ENCODE measurements at places on chromosomes 2 and 18.

DNA sequence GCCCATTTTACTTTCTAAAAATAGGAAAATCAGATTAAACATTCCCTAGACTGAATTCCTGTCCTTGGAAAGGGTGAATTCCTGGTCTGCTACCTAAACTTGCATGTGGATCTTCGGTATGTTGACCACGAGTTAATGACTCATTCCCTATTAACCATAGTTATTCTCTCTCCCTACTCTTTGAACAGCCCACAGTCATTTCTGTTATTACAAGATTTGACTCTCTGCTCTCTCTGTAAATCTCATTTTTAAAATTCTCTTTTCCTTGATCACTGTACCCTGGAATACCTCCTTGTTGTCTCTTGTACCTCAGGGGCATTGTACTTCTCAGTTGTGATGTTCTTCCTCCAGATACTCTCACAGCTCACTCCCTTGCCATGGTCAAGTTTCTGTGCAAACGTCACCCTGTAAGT lies 92.0 kb upstream of the GULP1 start:
- no peak for DNase-seq

DNA sequence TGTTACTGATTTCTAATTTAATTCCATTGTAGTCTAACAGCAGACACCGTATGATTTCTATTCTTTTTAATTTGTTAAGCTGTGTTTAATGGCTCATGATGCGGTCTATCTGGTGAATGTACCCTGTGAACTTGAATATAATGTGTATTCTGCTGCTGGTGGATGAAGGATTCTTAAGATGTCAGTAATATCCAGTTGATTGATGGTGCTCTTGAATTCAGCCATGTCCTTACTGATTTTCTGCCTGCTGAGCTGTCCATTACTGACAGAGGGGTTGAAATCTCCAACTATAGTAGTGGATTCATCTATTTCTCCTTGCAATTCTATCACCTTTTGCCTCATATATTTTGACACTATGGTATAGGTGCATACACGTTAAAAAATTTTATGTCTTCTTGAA lies 373.3 kb upstream of the RAB12 start:
- DNase-seq, result no peak

GRCh38 chr2:152573168-152573567 lies 144.1 kb downstream of the PRPF40A start:
- DNase-seq, result no peak

DNA sequence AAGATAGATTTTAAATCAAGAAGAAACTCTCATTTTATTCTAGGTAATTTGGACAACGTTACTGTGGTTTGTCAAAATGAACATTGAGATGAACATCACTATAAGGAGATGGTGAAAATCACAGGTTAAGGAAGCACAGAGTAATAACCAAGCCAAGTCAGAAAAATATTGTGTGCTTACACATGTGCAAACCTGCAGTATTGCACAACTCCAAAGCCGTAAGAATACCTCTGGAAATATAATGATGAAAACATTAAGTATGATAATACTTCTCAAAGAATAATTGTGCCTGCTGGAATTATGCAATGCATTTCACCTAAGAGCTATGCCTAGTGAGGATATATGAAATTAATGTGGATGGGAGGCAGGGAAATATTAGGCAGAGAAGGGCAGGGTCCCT lies 21.1 kb upstream of the GALNT5 start:
- no peak for DNase-seq

DNA sequence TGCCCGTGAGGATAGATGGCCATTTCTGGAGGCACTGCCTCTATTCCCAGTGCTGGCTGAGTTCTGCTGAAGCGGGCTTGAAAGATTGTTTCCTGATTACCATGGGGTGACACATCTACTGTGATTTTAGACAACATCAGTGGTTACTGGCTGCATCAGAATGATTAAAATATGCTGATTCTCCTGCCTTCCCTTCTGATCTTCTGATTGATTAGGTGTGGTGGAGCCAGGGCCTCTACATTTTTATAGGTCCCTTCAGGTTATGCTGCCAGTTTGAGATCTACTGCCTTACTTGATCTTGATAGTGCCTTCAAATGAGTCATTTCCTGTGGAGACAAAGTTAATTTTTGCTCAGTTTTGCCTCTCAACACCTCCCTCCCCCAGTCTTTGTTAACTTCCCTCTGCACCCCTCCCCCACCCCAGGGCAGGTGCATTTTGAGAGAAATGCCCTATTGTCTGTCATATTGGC lies 31.6 kb upstream of the SNORC start:
- no peak for DNase-seq

GRCh38 chr2:220441404-220441803 lies 814.0 kb downstream of the SLC4A3 start:
- DNase-seq, result no peak

DNA sequence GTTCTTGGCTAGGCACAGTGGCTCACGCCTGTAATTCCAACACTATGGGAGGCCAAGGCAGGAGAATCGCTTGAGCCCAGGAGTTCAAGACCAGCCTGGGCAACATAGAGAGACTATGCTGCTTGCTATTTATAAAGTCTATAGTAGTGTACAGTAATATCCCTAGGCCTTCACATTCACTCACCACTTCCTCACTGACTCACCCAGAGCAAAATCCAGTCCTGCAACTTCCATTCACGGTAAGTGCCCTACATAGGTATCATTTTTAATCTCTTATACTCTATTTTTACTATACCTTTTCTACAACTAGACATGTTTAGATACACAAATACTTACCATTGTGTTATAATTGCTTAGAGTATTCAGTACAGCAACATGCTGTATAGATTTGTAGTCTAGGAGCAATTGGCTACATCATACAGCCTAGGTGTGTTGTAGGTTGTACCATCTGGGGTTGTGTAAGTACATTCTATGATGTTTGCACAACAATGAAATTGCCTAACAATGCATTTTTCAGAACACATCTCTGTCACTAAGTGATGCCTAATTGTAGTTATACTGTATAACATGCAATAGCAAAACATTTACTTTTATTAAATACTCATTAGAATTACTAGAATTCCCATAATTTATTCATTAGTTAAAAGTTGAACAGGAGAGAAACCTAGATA lies 8.8 kb downstream of the DHX57 start:
- no peak for DNase-seq

DNA sequence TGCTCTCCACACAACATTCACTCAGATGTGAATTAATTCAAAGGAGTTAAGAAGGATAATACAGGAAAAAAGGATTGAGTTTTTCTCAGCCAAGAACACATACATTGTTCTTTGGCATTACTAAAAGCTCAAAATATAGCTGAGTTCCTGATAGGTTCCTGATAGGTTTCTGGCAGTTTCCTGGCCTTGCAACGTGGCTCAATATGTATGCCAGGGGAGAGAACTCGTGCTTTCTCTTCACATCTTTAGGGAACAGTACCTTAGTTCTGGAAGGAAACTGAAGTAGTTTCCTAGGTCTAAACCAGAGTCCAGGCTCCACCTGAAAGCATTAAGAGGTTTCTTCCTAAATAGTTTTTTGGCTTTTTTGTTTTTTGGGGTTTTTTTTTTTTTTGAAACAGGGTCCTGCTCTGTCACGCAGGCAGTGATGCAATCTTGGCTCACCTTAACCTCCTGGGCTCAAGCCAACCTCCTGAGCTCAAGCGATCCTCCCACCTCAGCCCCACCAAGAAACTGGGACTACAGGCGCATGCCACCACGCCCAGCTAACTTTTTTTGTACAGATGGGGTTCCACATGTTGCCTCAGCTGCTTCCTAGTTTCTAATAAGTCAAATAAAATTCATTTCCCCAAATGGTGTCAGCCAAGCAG lies 42.8 kb downstream of the ESCO1 start:
- DNase-seq, result no peak

- no peak for DNase-seq
Observed at GRCh38 chr2:28972778-28973335, 8.2 kb upstream of the TOGARAM2 start.

DNA sequence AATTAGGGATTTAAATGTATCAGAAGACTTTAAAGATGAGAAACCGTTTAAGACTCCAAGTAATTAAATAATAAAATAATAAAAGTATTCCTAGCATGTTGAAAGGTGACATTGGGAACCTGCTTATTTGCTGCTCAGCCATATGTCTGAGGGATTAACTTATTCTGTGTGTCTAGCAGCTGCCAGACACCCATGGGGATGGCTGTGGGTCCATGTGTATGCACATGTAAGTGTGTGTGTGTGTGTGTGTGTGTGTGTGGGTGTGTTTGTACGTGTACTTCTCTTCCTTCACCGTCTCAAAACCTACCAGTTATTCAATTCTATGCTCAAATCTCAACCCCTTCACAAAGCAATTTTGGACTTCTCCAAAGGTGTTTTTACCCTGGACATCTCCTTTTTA lies 124.5 kb downstream of the SETBP1 start:
- no peak for DNase-seq

- DNase-seq, result no peak
Observed at GRCh38 chr2:30450025-30450424, 3.0 kb downstream of the LCLAT1 start.

DNA sequence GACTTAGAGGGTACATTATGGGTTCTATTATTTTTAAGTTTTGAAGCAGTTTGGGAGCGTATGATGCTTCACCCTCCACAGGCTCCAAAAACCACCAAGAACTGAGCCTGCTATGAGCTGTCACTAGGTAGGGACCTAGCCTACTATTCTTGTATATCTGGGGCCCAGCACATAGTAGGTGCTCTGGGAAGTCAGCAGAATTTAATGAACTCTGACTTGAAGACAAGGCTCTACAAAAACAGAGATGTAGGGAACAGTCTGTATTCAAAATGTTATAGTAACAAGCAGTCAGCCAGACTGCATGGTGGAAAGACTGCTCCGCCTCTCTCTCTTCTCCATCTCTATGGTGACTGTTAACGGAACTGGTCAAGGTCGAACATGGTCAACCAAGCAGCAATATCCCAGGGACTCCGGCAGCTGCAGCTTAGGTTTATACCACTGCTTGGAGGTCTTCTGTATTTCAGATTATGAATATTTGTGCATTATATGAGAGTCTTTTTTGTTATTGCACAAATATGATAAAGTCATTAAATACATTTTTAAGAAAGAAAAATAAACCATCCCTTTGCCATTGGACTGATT lies 22.2 kb upstream of the YWHAQ start:
- no peak for DNase-seq

DNA sequence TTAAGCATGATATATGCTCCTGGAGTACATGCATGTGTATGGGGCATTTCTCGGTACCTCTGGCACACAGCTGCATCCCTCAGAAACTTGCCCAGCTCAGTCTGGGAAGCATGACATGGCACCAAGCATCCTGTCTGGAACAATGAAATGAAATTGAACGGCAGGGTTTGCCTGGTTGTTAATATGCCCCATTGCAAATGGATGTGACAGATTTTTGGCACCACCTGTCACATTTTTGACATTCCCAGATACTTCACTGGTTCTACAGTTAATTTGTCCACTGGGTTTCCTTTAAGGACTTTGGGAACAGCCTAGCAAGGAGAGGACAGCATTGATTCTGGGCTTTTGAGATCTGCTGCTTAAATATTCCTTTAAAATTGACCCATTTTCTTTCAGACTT lies 305.8 kb downstream of the TSN start:
- peak; percentile 25 for DNase-seq

DNA sequence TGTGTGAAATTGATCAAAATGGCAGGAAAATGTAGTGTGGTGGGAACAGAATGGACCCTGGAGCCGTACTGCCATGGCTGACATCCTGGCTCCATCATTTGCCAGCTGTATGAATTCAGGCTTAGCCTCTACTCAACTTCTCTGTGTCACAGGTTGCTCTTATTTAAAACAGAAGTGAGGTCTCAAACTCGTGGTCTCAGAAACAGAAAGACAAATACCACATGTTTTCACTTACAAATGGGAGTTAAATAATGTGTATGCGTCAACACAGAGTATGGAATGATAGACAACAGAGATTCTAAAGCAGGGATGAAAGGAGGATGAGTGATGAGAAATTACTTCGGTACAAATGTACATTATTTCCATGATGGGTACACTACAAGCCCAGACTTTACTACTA lies 227.4 kb downstream of the DCC start:
- no peak for DNase-seq

DNA sequence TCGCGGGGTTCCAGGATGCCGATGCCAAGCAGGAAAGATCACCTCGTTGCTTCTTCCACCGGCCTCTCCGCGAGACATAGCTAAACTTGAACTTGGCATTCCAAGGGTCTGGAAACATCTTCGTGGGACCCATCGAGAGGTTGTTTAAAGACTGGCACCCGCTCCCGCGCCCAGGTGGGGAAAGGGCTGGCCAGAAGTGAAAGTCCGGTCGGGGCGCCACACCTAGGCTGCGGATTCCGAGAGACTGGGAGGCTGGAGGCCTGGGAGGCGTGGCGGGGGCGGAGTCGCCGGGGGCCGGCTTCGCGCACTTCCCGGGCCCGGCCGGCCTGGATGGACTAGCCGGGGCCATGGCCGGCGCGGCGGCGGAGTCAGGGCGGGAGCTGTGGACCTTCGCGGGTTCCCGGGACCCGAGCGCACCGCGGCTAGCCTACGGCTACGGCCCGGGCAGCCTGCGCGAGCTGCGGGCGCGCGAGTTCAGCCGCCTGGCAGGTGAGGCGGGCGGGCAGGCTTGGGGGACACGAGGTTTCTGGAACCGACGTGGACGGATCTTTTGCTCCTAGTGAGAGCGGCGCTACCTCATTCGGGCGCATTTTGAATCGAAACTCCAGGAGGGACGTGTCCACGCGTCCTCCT lies at the start of gene MOCOS:
Gene MOCOS, plus strand, starts transcription at position 305 of the 633 bp plus-strand sequence. Its CDS starts 43 bp downstream, at position 348.
- peak; percentile 58 for DNase-seq

DNA sequence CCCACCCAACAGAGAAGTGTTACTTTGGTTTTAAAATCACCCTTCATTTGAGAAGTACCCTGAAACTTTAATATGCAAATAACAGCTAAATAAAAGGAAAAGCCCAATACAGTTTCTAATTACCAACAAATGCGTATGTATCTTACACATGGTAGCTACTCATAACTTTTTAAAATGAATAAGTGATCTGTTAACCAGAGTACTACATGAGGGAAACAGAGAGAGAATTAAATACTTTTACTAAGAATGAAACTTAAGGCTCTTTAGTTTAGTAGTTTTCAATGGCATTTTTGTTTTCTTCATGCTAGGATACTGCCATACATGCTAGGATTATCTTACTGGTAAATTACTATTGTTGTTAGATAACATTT lies 39.1 kb upstream of the NABP1 start:
- DNase-seq, result no peak

DNA sequence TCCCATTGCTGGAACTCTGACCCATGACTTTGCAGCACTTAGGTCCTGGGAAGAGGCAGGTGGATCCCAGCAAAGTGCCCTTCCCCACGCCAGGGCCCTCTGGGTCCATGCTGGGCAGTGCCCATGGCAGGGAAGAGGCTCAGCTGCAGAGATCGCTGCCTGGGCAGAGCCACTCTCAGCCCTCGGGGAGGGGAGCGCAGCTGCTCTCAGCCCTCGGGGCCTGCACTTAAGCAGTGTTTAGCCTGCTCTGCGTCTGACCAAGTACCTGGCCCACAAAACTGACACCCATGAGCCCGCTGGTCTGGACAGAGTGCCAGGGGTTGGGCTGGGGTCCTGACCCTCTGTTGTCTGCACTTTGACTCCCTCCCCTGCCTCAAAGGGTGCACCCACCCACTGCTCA lies 46.3 kb downstream of the AQP12A start:
- DNase-seq, result no peak

GRCh38 chr2:174235680-174236079 lies 12.7 kb downstream of the OLA1 start:
- no peak for DNase-seq
